T47D (cell line): ENCODE measurements at places on chromosomes 13 and 19.

DNA sequence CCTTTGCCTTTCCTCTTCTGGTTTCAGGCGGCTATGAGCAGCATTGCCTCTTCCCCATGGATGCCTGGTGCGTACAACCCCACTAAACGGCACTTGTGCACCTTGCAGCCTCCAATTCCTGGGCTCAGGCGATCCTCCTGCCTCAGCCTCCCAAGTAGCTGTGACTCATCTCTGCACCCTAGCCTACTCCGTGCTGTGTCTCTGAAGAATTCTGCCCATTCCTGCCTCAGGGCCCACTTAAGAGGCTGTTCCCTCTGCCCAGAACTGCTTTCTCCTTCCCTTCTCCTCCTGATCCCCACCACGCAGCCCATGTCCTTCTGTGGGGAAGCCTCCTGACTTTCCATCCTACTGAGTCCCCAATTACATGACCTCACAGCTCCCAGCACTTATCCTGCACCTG is 142.2 kb upstream of the ZNF507 start:
- DNase-seq, result no peak

GRCh38 chr13:91813253-91813652 is 414.8 kb downstream of the GPC5 start:
- no peak for DNase-seq

DNA sequence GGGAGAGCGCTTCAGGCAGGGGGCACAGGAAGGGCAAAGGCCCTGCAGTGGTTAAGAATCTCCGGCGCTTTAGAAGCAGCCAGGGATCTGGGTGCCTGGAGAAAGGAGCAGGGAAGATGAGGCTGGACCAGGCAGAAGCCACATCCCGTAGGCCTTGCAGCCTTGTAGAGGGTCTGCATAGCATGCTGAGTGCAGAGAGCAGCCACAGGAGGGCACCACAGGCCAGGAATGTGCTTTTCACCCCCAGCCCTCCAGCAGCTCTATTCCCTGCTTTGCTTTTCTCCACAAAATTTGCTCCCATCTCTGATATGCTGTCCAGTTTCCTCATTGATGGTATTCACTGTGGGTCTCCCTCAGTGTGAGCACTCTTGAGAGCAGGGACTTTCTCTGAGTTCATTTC is 5.7 kb downstream of the WDR62 start:
- DNase-seq, result peak; percentile 8

DNA sequence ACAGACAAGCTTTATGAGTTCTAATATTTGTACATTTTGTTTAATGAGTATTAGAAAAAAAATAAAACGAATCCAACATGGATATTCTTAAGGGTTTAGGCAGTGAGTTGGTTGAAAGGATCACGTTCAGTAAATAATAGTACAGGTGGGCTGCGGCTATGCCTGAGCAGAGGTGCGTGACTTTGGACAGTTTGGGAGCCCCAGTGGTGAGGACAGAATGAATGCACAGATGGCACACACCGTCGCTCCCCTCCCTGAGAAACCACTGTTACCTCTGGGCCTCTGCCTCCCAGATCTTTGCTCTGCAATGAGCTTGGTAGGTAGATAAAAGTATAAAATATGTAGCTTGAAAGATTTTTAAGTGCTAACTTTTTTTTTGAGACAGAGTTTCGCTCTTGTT is 153.3 kb downstream of the SIPA1L3 start:
- DNase-seq, result no peak

DNA sequence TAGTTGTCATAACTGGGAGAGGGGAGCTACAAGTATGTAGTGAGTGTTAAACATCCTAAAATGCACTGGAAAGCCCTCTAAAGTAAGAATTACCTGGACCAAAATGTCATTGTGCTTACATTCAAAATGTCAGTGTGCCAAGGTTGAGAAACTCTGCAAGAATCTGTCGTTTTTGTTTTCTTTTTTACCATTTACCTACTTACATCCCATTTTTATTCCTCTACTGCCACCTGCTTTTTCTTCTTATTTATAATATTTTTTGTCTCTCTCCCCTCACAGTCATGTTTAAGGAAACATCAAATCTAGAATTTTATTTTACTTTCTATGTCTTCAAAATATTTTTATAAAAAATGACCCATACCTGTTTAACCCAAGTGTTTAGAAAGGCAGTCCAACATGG is 226.4 kb downstream of the PCDH17 start:
- no peak for DNase-seq

DNA sequence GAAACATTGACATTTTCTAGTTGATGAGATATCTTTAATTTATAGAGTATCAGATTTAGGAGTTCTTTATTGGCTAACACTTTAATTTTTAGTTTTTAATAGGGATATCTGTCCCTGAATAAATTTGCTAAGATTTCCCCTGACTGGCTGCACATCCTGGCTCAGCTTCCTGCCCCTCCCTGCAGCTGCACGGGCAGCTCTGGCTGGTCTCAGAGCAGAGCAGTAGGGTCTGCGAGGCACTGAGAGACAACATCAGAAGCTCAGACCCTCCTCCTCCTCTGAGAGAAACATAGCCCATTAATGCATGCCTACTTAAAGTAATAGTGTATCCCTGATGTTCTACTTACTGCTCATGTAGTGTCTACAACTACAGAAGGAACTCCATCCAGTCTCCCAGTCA is 139.2 kb downstream of the TNFSF13B start:
- DNase-seq, result no peak

DNA sequence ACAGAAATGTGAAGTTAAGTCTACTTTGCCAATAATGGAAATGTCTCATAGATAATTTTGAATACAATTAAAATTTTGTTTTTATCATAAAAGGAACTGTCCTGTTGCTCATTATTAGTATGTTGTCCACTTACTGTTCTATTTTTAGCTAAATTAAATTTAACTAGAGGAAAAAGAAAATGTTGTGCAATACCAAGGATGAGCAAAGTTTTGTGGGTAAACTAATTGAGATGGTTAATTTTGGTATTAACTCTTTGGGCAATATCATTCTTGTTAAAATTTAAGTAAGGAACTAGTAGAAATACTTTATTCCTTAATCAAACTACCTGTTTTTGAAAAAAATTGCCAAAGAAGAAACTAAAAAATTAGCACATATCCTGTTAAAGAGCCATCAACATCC is 43.5 kb downstream of the SOX1 start:
- DNase-seq, result no peak

GRCh38 chr13:113373811-113374485 is 10.0 kb upstream of the GRTP1 start:
- DNase-seq, result no peak
